Lung microvascular endothelial cell (primary cell): ENCODE measurements at places on chromosomes 11 and 22.

DNA sequence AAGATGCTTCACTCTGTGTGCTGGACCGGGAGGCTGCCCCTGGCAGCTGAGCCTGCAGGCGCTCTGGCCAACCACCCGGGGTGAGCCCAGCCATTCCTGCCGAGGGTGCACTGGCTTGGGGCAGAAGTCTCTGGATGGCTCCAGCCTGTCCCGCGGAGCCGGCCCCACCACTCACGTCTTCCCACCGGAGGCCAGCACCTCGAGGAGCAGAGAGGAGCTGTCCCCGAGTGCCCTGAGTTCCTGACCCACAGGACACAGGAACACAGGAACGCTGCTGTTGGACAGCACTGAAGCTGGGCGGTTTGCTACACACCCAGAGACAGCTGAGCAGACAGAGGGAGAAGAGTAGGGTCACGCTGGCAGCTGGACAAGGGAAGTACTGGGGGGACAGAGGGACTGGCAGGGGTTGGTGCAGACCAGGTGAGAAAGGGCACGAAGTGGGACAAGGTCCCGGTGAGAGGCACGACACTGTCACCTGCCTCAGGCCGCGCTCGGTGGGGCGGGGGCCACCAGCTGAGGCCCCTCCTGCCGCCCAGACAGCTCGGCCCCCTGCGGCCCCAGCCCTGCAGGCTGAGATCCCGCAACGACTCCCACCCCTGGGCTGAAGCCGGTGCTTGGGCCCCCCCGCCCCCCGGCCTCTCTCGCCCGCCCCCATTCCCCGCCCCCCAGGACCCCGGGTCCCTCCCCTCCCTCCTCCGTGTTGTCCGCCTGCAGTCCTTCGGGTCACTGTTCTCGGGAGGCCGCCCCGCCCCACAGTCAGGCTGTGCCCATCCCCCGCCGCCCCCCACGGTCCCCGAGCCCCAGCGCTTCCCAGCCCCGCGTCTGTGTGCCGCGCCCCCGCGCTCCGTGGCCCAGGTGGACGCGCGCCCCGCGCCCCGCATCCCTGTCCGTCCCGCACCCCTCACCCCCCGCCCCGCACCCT, 624 bp upstream of the B4GALNT4 start:
- no peak for DNase-seq

DNA sequence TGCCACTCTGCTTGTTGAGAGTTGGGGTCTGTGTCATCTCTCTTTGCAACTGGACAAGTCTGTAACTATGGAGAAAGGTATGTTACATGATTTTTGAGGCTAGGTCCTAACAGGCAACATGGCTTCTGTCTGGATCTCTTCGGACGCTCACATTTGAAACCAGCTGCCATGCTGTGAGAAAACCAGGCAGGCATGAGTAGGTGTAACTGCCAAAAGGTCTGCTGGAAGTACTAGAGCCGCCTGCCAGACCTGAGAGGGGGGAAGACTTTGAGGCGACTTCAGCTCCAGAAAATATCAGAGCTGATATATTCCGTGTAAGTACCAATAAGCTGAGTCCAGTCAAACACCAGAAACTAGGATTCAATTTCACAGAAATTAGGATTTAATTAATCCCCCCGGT, 579.5 kb downstream of the LRRC4C start:
- DNase-seq = no peak

DNA sequence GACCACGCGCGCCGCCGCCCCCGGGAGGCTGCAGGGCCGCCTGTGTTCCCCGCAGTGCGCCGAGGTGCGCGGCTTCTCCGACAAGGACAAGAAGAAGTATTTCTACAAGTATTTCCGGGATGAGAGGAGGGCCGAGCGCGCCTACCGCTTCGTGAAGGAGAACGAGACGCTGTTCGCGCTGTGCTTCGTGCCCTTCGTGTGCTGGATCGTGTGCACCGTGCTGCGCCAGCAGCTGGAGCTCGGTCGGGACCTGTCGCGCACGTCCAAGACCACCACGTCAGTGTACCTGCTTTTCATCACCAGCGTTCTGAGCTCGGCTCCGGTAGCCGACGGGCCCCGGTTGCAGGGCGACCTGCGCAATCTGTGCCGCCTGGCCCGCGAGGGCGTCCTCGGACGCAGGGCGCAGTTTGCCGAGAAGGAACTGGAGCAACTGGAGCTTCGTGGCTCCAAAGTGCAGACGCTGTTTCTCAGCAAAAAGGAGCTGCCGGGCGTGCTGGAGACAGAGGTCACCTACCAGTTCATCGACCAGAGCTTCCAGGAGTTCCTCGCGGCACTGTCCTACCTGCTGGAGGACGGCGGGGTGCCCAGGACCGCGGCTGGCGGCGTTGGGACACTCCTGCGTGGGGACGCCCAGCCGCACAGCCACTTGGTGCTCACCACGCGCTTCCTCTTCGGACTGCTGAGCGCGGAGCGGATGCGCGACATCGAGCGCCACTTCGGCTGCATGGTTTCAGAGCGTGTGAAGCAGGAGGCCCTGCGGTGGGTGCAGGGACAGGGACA, 2.7 kb downstream of the NLRP6 start:
- DNase-seq = no peak

DNA sequence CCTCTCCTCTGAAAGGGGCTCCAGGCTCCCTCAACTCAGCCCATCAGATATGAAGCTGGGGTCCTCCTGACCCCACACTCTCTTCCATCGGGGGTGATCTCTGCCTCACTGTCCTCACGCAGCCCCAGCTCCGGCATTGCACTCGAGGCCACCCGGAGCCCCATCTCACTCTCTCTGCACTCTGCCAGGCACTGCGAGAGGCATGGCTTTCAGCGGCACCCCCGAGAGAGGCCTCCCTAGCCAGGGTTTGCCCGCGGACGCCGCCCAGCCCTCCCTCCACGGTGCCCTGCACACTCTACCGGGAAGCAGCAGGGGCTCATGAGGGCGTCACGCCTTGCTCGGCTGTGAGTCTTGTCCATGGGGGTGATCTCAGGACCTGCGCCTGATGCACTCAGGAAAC, 436.2 kb downstream of the BRD1 start:
- no peak for DNase-seq

DNA sequence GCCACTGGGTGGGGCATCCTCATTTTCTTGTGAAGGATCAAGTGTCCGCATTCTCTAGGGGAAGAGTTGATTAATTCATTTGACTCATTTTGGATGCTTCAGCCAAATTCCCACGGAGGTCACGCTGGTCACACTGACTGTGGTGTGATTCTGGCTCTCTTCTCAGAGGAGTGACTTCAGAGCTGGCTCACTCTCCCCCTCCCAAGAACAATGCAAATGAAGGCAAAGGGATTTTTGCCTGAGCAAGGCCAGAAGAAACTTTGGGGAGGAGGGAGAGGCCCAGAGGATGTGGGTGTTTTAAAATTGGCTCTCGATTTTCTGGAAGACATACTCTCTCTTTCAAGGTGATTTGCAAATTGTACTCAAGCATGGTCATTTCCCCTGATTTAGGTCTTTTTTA, 51.1 kb upstream of the LMO2 start:
- DNase-seq = peak; percentile 91

DNA sequence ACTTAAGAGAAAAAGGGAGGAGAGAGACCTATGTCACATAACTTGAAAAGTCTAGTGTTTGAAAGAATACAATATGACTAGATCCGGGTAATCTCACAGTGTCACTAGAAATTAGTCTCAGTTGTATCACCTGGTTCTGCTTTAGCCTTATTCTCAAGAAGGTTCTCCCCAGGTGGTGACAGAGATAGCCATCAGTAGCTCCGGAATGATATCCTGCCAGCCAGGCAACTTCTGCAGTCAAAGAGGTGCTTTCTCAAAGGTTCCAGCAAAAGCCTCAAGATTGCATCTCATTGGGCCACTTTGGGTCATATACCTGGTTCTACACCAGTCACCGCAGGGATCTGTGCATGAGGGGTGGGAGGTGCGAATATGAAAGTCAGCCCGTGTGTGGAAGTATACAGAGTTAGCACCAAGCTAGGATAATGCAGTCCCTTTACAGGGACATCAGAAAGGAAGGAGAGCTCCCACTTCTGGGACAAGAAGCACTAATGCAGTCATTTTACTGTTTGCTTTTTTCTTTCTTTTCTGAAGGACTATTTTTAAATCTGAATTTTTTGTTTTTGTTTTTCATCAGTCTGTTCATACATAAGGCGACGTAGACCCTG, 61.1 kb downstream of the CYB5R2 start:
- DNase-seq = no peak

DNA sequence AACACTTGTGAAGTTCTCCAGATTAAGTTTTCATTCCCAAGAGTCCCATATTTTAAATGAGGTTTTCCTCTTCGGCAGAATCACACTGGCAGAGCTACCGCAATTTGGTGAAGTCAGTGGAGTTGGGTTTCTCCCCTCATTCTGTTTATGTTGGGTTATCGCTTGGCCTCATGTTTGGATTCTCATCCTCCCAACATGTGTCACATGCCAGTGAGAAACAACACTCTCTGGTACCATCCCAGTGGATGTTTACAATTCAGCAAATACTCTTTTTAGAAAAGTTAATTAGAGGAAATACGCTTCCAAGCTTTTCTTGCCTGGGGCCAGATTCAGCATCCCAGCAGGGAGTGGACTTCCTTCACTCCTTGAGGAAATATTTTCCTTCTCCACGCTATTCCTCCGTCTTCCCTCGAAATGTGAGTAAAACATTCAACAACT, 2.1 kb downstream of the PAMR1 start:
- no peak for DNase-seq

- no peak for DNase-seq
Measured at GRCh38 chr11:24575392-24575791, 78.5 kb downstream of the LUZP2 start.

GRCh38 chr11:111715142-111715816, 50.9 kb downstream of the PPP2R1B start:
- no peak for DNase-seq

DNA sequence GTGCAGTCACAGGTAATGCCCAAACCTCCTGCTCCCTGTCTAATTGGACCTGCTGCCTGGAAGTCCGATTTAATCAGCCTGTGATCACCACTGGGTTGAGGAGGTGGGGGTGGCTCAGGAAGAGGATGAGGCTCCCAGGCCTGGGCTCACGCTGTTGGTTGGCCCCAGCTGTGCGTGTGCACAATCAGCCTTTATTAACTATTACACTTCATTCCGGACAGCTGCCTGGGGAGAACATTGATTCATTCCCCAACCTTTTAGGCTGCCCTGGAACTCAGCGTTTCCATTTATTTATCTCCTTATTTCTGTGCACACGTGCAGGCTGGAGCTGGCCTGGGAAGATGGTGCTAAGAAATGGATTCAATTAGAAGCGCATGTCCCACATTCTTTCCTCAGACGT, 123.4 kb downstream of the DSCAML1 start:
- DNase-seq = no peak

GRCh38 chr22:50396751-50397370, 53.7 kb downstream of the PPP6R2 start:
- no peak for DNase-seq

DNA sequence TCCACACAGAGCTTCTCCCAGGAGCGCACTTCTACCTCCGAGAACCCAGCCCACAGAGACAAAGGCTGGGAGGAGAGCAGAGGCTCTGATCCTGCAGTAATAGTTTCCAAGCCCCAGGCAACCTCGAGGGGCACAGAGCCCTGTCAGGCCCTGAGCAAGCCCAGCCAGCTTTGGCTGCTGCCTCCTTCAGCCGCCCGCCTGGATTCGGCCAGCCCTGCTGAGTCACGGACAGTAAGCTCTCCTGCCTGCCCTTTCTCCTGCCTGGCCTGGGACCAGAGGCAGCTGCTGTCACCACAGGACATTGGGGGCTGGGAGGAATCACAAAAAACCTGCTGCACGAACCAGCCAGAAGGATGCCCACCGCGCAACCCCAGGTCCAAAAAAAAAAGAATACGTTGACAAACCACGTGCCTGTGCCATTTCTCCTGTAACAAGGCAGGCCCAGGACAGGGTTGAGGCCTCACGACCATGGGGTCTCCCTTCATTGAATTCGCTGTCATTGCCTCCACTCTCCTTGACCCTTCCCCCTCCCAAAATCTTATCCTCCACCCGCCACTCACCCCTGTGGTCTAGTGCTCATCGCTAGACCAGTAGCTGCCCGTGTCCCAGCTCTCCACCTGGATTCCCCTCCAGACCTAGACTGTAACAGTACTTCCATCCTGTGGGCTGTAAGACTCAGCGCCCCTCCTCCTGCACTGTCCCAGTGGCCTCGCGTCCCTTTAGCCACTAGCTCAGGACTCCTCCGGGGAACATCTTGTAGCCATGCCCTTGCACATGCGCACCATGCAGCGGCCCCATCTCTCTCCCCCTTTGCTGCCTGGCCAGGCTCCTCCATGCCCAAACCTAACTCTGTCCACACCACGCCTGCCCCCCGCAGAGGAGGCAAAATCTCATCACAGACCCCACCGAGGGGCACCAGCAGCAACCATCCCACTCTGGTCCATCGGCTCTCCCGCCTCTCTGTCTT, 7.4 kb upstream of the SLC22A12 start:
- peak; percentile 69 for DNase-seq

DNA sequence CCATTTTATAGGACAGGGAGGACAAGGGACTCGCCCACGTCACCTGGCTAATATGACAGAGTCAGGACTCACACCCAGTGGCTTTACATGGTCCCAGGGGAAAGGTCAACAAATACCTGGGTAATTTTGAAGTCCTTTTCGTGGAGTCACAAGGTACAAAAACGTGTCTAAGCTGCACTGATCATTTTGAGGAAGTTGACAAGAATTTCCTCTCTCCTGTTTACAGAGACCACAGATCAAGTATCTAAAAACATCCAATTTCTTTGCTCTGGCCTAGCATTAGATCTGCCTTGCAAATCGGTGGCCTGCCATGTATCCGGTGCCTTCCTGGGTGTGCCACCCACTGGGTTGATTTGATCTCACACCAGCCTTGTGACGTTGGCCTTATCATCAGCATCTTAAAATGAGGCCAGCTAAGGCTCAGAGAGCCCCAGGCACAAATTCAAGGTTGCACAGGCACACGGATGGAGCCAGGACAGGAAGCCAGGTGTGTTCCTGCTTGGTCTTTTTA, 17.6 kb downstream of the GDPD5 start:
- DNase-seq = no peak

GRCh38 chr22:43174941-43175531, 11.9 kb downstream of the TTLL12 start:
- DNase-seq = no peak

- DNase-seq = no peak
Measured at GRCh38 chr11:86876716-86877234, 76.4 kb downstream of the PRSS23 start.

DNA sequence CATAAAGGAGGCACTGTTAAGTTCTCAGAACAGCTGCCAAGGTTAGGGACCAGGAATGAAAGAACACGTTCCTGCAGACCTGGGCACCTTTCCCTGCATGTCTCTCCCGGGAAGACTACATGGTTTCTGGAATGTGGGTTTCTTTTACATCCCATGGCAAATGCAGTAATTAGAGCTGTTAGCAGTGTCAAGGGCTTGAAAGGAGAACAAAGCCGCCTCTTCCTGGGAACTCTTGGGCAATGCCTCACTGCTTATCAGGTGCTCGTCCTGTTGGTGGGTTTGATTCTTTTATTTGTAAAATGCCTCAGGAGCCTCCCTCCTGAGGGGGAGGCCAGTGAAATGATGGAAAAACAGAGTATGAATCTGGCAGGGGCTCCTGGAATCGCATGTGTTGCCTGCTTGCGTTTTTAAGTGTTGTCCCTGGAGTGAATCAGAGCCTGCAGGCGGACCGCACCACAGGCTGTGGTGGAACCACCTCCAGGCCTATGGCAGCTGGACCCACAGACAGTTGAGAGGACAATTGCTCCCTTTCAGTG, 723 bp upstream of the C22orf31 start:
- DNase-seq = no peak
